NCI-H1436 (cell line): ENCODE measurements at places on chromosomes 3 and 15.

- peak; percentile 65 for DNase-seq
Measured at GRCh38 chr3:185253645-185254410, at the start of gene EHHADH. Gene EHHADH, minus strand, starts transcription at chr3:185254049. Its CDS starts 27 bp downstream, at chr3:185254022.

- no peak for DNase-seq
Measured at GRCh38 chr15:60546744-60547143, 67.8 kb upstream of the ICE2 start.

DNA sequence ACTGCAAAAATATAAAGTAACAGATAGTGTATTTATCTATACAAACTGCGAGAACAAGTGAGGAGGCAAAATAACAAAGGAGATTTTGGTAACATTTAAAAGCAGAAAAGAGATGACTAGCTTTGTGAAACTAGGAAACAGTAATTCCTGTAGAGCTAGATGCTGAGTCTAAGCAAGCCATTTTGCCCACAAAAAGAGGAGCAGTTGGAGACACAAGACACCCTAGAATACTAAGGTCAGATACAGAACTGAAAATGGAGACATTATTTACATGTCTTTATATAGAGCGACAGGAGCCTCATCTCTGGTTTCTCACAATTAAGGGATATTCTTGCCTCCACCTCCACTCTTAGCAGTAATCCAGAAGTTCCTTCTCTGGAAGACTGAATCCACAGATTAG lies 732.4 kb upstream of the GBE1 start:
- no peak for DNase-seq

- DNase-seq, result no peak
Measured at GRCh38 chr3:187960820-187961219, 193.1 kb upstream of the LPP start.

DNA sequence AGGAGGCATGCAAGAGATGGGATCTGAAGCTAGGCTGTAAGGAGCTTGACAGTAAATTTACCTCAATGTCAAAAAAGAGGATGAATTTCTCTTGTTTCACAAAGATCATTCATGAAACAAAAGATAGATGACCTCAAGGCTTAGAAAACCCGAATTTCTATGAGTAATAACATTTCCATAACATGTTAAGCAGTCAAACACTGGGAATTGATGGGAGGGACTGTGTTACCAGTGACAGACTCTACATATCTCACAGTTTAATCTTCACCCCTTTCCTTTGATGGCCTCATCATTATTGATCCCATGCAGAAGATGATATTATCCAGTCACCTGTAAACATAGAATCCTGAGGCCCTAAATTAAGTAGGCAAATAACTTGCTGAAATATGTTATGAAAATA lies 53.5 kb upstream of the VGLL3 start:
- DNase-seq, result no peak

DNA sequence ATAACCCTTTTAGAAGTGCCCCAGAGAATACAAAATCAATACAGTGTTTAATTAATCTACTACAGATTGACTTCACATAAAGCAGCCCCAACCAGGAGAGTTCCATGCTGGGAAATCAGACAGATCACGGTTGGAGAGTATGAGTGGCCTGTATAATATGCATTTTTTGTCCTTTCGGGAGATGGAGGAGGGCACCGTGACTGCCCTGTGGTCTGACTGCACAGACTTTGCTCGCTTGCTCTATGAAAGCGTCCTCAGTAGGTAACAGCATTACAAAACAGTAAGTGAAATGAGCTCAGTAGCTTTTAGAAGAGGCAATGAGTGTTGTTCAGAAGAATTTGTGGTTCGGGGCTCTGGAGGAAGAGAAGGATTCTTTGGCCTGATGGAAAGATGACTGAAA lies 34.2 kb upstream of the SKIL start:
- no peak for DNase-seq

DNA sequence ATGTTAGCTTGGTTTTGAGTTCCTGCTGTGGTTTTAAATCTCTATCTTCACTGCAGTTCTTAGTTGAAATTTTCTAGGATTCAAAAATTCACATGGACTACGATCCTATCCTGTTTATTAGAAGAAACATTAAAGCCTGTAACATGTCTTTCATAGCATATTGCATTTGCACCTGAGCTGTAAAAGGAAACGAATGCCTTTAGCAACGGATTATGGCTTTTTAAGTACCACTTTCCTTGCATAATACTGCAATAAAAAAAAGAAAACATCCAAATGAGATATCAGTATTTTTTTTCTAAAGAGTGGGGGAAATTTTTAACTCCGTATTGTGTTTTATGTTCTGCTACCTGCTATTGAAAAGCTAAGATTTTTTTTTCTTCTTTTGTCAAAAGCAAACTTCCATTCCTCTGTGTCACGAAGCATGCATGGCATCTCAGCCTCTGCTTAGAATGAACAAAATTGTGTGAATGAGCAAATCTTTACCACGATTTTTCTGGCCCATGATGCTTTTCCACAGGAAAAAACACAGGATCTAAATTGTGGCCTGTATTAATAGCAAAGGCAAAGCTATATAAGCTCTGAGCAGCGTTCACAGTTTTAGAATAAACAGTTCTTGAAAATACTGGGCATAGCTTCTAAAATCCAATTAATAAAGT lies 110.0 kb upstream of the CDIN1 start:
- DNase-seq, result no peak

GRCh38 chr3:128447561-128448013 lies 19.1 kb downstream of the DNAJB8 start:
- no peak for DNase-seq

DNA sequence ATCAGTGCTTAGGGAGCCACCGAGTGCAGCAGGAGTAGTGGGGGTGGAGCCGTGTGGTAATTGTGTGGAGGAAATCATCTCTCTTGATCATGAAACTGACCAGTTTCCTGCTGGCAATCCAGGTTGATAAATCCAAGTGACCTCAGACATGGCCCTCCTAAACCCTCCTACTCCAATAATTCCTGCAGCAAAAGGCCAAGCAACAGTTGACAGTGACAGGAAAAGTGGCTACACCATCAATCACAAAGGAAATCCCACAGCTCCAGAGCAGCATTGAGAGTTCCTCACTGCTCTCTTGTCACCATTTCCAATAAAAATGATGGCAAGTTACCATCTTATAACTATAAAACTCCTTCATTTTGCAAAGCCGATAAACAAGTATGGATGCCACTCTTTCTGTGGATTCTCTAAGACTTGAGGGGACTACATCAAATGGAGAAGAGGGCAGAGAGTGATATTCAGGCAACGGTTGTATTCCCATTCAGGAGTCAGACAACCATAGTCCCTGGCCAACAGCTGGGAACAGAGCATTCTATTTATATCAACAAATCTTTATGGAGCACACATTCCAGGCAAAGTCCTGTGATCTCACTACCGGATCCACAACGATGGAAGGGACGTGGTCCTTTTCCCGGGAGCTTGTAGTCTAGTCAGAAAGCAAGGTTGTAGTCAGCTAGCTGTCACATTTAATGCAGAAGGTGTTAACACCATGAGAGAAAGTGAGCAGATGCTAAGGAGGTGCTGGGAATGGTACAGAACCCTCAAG lies 312.5 kb upstream of the CTNNB1 start:
- no peak for DNase-seq

DNA sequence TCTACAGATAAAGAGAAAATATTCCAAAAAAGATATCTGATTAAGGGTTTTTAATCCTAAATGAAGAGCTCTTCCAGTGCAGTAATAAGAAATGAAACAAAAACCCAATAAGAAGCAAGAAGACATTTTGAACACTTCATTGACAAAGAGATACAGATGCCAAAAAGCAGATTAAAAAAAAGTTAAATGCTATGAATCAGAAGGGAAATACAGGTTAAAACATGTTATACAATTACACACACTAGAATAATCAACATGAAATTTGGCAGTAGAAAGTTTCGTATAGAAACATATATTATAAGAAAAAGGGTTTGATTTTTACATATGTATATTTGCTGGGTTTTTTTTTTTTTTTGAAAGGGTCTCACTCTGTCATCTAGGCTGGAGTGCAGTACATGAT lies 135.0 kb downstream of the ROBO1 start:
- no peak for DNase-seq

DNA sequence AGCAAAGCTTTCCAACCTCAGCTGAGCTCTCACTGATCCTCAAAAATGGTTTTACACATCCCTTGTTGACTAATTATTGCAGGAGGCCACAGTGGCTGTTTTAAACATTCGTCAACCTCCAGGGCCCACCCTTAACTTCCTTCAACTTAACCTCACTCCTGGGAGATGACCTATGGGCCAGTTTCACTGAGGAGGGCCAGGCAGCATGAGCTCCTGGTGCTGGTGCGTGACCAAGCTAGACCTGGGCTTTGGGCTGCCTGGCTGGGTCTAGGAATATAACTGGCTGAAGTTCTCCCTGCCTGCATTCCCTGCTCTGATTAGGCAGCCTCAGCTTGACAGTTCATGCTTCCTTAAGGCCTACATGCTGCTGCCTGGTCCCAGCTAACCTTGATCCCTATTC lies 273.7 kb upstream of the ATP11B start:
- DNase-seq, result no peak

GRCh38 chr3:86967062-86967461 lies 23.9 kb downstream of the VGLL3 start:
- peak; percentile 79 for DNase-seq

DNA sequence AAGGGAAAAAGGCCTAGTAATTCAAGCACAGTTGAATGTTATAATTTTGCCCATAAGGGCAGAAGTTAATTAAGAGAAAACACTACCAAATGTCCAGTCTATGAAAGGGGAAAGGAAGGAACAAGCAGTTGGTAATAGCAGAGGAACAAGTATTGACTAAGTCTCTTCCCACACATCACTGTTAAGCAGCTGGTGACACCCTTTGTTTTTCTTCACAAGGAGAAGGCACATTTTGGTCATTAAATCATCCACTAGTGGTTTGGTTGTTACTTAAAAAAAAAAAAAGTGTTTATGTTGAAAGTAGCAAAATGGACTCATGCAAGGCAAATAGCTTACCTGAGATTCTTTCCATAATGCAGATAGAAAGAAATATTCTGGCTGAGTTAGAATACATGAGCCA lies 321.4 kb upstream of the NECTIN3 start:
- DNase-seq, result no peak

GRCh38 chr3:70806021-70806420 lies 493.6 kb upstream of the MDFIC2 start:
- DNase-seq, result no peak

GRCh38 chr3:170497207-170498095 lies 78.8 kb downstream of the CLDN11 start:
- no peak for DNase-seq

GRCh38 chr15:48928877-48929538 lies 34.7 kb downstream of the SHC4 start:
- DNase-seq, result no peak

- no peak for DNase-seq
Measured at GRCh38 chr3:155846119-155846518, 8.1 kb downstream of the SLC33A1 start.

GRCh38 chr3:134809427-134810051 lies 14.5 kb downstream of the EPHB1 start:
- peak; percentile 59 for DNase-seq

- DNase-seq, result no peak
Measured at GRCh38 chr3:9439331-9439730, 41.9 kb downstream of the SETD5 start.

DNA sequence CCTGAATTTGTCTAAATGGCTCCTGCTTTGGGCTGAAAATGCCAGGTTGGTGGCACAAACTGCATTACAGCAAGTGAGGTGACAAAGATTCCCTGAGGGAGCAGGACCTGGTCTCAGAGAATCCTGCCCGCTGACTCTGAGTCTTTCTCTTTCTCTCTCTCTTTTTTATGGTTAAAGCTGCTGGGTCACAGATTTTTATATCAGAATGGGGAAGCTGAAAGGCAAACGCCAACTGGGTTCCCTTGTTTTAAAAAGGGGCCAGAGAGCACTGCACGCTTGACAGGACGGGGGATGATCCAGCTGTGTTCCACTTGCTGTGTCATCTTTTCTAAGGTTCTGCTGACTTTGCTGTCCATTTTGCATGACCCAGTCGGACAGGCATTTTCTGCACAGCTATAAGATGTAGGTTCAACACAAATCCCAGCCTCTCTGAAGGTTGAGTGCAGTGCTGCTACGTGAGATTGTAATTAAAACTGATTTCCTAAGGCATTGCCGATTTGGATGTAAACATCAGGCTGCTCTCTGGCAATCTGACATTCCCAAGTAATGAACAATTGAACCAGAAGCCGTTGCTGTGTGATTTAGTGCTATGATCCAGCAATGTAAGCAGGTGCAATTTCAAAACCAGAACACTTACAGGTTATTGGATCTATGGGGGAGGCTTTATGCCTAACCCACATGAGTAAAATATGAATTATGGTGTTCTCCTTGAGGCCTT lies 25.8 kb downstream of the ARHGEF3 start:
- no peak for DNase-seq

GRCh38 chr3:127676921-127677351 lies 4.2 kb downstream of the ABTB1 start:
- no peak for DNase-seq

DNA sequence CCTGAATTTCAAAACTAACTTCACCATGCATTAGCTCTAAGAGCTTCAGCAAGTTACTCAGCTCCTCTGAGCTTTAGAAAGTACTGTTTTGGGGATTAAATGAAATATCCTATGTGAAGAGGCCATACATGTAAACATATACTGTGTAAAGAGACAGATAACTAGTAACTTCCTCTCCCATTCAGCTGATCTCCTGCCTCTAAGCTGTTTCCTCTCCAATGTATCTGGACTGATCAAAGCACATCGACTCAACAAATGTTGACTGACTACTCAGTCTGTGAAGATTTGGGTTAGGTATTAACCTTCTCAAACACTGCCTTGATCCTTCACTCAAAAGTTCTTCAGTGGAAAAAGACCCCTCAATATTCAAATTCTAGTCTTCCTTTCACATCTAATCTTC lies 82.0 kb downstream of the BOC start:
- DNase-seq, result no peak

DNA sequence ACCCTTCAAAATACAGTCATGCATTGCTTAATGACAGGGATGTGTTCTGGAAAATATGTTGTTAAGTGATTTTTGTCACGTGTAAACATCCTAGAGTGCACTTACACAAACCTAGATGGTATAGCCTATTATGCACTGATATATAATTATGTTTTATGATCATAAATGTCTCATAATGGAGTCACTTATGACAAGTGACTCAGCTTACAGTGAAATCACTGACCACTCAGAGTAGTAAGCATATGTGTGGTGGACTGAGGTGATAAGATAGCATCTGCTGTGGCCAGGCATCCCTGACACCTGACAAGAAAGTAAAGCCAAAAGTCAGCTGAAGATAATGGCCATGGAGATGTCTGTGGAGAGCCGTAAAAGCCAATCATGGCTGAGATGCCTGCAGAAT lies 5.4 kb downstream of the ACAD11 start:
- DNase-seq, result peak; percentile 69

- no peak for DNase-seq
Measured at GRCh38 chr3:148847351-148847750, 17.7 kb upstream of the CPA3 start.

- no peak for DNase-seq
Measured at GRCh38 chr15:49741712-49742111, 120.9 kb downstream of the DTWD1 start.
